ENCODE measurements at places on chromosomes 7 and 10.

DNA sequence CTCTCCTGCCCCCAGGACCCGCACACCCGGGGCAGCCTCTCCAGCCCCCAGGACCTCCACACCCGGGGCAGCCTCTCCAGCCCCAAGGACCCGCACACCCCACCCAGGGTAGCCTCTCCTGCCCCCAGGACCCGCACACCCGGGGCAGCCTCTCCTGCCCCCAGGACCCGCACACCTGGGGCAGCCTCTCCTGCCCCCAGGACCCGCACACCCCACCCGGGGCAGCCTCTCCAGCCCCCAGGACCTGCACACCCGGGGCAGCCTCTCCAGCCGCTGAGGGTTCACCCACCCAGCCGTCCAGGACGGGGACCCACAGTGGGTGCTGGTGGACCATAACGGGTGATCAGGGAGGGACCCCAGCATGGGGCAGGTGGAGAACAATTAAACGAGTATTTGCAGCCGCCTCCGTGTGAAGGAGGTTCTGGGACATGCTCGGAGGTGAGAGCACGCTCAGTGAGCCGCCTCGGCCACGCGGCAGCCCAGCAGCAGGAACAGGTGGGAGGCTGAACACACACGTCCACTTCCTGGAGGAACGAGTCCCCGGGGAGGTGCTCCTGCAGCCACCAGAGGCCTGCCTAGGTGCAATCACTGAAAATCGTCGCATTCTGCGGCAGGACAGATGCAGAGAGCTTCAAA lies 107.9 kb downstream of the PDGFA start:
- no peak for DNase-seq

- DNase-seq = no peak
Measured at GRCh38 chr7:34156336-34156735, 251.0 kb downstream of the BMPER start.

GRCh38 chr7:54419209-54419608 lies 123.0 kb upstream of the VSTM2A start:
- DNase-seq = no peak

- DNase-seq = no peak
Measured at GRCh38 chr10:86344714-86345161, 21.9 kb downstream of the GRID1 start.

DNA sequence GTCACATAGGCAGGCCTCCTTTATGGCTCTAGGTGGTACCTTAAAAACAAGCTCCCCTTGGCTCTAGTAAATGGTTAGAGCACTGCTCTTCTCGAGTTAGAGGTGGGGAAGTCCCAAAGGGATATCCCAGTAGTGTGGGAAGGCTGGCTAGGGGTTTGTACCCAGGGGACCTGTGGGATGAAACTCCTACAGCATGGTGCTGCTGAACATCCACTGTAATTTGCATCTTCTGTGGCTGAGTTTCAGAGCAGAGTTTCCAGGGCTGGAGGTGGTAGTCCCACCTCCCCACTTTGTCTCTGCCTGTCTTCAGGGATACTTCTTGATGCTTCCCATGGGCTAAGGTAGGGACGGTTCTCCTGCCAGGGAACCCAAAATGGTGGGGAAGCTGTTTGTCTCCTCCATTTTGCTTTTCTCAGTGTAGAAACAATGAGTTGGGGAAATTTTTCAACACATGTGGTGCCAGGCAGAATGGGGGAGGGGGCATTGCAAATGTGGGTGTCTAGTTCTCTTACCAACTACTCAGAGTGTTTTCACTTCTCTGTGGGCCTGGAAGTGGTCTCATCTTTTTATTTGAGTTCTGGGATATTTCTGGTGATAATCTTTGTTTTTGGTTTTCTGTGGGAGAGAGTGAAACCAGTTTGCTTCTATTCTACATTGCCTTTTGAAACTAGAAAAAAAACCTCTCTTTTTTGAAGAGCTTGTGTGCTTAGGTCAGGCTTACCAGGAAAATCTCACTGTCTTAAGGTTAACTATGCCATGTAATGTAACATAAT lies 36.3 kb downstream of the SCART1 start:
- no peak for DNase-seq
